ENCODE measurements at places on chromosomes 2 and 18.

- no peak for DNase-seq
Observed at GRCh38 chr18:25055076-25055475, 296.9 kb downstream of the ZNF521 start.

GRCh38 chr2:85012431-85012830 lies 41.5 kb downstream of the KCMF1 start:
- no peak for DNase-seq

DNA sequence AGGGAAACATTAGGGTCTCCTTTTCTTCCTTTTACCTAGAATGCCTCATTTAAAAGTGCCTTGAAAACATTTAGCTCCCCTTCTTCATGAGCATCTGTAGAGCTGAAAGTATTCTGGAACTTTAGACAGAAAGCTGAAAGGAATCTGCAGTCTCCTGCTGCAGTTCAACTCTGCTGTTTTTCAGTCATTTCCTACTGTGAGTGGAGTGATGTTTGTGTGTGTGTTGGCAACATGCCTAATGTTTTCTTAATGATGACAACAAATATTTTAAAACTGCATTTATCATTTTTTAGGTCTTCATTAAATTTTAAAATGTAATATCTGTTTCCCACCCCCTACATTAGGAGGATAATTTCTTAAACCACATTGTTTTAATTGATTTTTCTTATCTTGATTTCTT lies 66.6 kb downstream of the TWSG1 start:
- DNase-seq = no peak

GRCh38 chr18:68448736-68449135 lies 266.2 kb downstream of the TMX3 start:
- no peak for DNase-seq

DNA sequence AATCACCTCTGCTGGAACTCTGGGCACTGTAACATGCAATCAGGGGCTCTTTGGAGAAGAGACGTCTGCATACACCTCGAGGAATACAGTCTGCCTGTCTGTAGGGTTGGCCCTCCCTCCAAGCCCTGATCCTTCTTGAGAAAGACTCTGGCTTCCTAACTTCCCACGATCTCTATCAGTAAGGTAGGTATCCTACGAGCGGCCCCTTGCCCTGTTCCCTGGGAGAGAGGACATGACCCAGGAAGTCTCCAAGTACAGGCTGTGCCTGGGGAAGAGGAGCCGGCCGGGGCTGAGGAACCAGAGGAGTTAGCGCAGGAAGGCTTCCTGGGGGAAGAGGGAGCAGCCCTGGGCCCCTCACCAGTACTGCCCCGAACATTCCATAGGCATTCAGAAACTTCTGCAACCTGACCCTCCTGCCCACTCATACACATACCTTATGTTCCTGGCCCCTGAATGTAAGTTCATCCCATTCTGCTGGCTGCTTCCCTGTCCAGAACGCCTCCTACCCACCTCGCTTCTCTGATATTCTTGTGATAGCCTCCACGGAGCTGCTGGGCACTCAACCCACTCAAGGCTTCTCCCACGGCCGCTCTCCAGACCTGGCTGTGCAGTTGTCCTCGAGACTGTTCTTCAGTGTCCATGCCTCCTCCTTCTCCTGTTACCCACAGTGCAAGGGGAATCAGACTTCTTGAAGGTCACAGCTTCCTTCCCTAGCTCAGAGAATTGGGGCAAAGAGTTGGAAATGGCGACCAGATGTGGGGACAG lies 116.1 kb downstream of the CYP26B1 start:
- DNase-seq = no peak
